Activated CD8-positive, alpha-beta T cell treated with anti-CD3 and anti-CD28 coated beads, Interleukin-2, amount 10 ng/mL, durations not matched to agents 7 days and 5 days (primary cell): ENCODE measurements at places on chromosomes 6 and 20. TPM values are rescaled to one million over a fixed set of nuclear protein-coding genes. Genes with fewer than 3 reads are reported as not detected.

DNA sequence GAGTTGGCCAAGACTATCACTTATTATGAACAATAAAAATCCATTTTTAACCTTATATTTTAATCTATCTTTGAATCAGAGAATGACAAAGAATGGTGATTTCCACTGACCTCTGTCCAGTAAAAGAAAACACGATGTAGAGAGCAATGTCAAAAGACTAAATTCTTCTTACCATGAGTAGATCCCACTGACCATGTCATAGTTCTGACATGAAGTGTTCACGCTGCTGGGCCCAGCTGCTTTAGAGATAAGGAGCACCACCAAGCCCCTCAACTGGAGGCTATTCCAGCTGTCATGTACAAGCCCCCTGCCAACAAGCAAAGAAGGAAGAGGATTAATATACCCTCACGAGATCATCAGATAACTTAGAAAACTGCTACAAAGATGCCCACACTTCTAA, 125.3 kb downstream of the PDSS2 start:
- no peak for DNase-seq
- peaks cover 15% of the 10 kb centered on the region for H3K4me1 ChIP-seq
- H3K27me3 ChIP-seq: no peaks in the 10 kb centered on the region
- no peak overlapping the region for H3K27ac ChIP-seq
- peaks cover 15% of the 10 kb centered on the region for H3K36me3 ChIP-seq

SYCP2L gene
- not detected for total RNA-seq

- no peak overlapping the region for H3K4me3 ChIP-seq
- H3K4me1 ChIP-seq: peaks cover 25% of the 10 kb centered on the region
- no peak for DNase-seq
- H3K27ac ChIP-seq: no peak overlapping the region
- no peaks in the 10 kb centered on the region for H3K27me3 ChIP-seq
Observed at GRCh38 chr6:156199182-156199581, 578.0 kb upstream of the ARID1B start.

C20orf204 gene
- total RNA-seq: 6.4 TPM

- H3K27ac ChIP-seq: no peak overlapping the region
- no peak for DNase-seq
- no peaks in the 10 kb centered on the region for H3K36me3 ChIP-seq
- H3K4me3 ChIP-seq: no peak overlapping the region
- H3K4me1 ChIP-seq: no peaks in the 10 kb centered on the region
Observed at GRCh38 chr6:77106992-77107391, 356.3 kb downstream of the HTR1B start.

DNA sequence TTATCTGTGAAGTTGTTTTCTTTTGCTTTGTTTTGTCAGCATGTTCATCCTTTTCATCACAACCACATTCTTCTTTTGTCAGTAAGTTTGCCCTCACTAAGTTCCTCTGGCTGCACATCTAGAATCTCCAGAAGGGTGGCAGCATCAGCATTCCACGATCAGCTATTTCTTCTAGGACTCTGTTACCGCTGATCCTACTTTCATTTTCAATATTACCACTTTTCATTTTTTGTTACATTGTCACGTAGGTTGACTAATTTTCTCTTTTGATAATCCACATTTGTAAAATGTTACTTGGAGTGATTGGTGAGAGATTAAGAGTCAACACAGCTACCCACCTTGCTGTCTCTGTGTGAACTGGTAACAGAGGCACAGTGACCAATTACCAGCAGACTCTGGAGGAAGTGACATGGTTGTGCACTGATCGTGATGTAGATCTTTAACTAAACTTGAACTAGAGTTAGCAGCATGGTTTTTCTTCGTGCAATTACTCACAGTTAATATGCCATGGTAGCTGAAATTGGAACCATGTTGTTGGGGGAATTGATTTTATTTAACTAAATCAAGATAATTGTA, 307.9 kb upstream of the SLC35B3 start:
- H3K27me3 ChIP-seq: no peaks in the 10 kb centered on the region
- H3K36me3 ChIP-seq: no peaks in the 10 kb centered on the region
- H3K27ac ChIP-seq: peak overlapping the region; percentile 14
- peak overlapping the region; percentile 60 for H3K4me3 ChIP-seq

DNA sequence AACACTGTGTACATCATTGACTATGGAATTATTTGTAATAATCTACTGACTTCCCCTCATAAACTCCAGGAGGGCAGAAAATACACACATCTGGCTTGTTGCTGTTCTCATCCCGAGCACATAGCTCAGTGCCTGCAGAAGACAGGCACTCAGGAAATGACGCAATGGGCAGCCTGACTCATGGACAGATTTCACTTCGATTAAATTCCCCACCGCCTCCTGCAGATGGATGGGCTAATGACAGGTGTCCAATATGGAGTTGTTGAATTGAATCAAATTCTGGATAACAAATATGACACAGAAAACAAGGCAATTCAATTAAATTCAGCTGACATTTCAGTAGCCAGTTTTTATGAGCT, 9.1 kb downstream of the ANKRD60 start:
- H3K4me1 ChIP-seq: peaks cover 6% of the 10 kb centered on the region
- peaks cover 26% of the 10 kb centered on the region for H3K27me3 ChIP-seq
- no peak for DNase-seq
- H3K36me3 ChIP-seq: no peaks in the 10 kb centered on the region
- H3K27ac ChIP-seq: no peak overlapping the region

- H3K4me1 ChIP-seq: peaks cover 25% of the 10 kb centered on the region
- H3K4me3 ChIP-seq: peak overlapping the region; percentile 86
- no peaks in the 10 kb centered on the region for H3K27me3 ChIP-seq
- H3K36me3 ChIP-seq: peaks cover 9% of the 10 kb centered on the region
- peak overlapping the region; percentile 84 for H3K27ac ChIP-seq
Observed at GRCh38 chr20:63273635-63274380, 1.2 kb downstream of the ARFGAP1 start.

TP53TG5 gene
- 0.16 TPM for total RNA-seq

DNA sequence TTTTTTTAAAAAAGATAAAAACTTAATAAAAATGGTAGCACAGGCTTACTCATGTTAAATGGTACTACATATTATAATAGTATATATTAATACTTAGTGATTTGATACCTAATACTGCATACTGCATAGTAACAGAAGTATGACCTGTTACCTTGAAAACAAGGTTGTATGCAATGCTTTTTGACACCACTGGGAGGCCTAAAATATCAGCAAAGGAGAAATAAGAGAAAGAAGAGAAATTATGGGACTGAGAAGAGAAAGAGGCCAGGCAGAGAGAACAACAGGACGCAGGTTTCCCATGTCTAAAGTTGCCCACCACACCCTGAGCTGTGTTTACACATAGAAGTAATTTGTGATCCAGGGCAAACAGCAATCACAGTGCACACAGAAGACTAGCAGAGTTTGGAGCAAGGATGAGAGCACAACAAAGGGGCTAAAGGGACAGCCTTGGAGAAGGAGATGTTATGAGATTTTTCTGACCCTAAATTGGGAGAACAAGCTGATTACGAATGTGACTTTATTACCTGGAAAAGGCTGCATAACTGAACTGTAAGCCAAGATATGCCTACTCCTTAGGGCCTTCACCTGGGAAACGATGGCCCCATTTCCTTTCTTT, 73.2 kb downstream of the ROS1 start:
- H3K36me3 ChIP-seq: no peaks in the 10 kb centered on the region
- H3K4me1 ChIP-seq: no peaks in the 10 kb centered on the region
- H3K4me3 ChIP-seq: no peak overlapping the region
- DNase-seq: no peak
- no peak overlapping the region for H3K27ac ChIP-seq
